Stimulated activated CD8-positive, alpha-beta memory T cell treated with anti-CD3 and anti-CD28 coated beads, Interleukin-7, amount 100 ng/mL, for 4 hours (primary cell): ENCODE measurements at places on chromosomes 1 and 21.

DNA sequence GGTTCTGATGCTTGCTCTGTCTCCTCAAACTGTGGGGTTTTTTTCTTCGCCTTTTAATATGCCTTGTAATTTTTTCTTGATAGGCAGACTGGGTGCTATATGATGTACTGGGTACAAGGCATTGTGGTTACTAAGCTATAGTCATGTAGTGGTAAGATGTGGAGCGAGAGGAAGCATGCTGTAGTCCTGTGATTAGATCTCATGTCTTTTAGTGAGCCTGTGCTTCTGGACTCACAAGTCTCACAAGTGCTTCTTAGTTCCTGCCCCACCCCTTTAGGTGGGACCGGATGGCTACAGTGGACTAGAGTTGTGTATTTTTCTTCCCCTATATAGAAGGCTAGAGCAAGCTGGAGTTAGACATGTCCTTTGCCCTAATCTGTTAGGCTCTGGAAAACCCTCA is 178.7 kb downstream of the DNM3 start:
- DNase-seq: no peak

GRCh38 chr1:7646981-7647901 is 123.9 kb upstream of the VAMP3 start:
- peak; percentile 18 for DNase-seq

DNA sequence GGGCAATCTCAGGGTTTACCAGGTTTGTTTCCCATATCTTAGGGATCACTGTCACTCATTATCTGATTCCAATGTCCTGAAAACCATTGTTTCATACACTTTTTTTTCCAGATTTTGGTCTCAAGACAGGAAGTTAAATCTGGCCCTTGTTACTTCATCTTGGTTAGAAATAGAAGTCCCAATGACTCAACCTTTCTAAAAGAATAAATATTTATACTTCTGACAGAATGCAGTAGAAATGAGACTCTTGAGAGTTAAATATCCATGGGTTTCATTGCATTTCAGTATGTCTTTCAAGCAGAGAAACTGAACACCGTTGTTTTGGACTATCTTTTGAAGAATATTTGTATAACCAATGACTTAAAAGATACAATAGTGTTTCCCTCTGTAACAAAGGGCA is 19.8 kb upstream of the VCAM1 start:
- no peak for DNase-seq

DNA sequence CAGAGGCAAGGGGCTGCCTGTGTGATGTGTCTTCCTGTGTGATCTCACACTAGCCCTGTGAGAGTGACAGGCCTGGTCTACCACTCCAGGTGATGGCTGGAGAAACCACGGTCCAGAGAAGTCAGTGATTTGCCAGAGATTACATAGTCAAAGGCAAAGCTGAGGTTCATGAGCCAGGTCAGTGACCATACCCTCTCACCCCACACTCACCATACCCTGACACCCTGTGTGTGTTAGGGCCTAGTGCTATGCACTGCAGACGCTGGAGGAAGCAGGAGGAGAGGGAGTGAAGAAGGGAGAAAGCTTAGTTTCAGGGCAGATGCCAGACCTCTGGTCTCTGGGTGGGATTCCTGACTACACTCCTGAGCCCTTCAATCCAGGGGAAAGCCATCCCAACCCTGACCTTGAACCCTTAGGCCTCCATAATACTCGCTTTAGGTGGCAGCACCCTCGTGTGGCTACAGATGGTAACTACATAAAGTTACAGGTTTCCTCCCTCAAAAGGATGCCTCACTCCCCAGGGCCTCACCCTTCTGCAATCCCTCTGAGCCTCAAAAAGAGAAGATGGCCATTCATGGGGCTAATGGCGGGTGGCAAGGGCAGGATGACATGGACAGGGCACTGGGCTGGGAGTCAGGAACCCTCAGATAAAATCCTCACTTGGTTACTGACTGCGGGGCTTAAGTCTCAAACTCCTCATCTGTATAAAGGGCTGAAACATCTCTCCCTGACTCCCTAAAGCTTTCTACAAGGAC is 20.8 kb upstream of the SDC3 start:
- peak; percentile 29 for DNase-seq

- DNase-seq: peak; percentile 89
These were observed 2.0 kb upstream of the EFNA4 start for GRCh38 chr1:155061381-155062150.

DNA sequence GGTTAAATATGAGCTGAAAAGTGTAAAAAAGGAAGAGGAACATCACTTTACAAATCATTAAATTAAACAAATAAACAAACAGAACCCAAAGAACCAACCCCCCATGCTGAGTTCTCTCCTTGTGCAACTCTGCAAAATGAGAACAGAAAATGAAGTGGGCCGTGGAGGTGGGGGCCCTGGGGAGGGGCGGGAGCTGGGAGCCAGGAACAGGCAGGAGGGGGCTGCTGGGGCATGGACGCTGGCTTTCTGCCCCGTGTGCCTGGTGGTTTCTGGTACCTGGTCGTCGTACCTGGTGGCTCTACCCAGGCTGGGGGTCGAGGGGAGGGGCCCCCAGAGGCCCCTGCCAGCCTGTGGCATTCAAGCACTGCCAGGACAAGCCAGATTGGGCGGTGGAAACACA is 10.8 kb downstream of the GPR37L1 start:
- DNase-seq: no peak

DNA sequence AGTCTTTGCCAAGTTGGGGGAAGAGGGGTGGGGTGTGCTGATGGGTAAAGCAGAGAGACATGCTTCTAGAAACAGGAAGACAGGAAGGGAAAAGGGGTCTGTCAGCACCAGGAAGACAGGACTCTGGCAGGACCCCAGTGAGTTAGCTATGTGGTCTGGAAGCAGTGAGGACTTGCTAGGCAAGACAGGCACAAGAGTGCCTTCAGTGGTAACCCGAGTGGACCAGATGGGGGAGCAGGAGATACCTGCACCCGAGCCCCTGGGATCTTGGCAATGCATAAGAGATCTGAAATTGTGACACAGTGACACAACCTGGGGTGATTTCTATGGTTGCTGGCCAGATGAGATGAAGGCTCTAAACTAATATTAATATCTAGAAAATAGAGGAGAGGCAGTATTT is 7.0 kb downstream of the TLR5 start:
- DNase-seq: no peak

DNA sequence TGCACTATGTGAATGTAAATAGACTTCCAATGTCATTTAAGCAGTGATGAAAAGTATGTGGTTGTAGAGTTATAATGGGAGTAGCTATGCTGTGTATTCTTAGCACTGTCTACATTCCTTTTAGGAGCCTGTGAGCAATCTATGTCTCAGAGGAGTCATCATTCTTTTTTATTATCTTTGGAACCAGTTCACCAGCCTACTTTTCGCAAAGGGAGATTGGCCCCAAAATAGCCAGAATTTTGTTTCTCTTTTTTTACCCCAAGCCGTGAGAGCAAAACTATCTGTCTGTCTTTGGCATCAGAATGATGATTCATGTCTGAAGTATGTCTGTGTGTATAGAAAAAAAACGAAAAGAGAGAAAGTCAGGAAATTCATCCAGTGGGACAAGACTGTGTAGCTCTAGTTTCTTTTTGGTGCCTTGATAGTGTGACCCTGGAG is 44.2 kb downstream of the OSBPL9 start:
- DNase-seq: no peak

DNA sequence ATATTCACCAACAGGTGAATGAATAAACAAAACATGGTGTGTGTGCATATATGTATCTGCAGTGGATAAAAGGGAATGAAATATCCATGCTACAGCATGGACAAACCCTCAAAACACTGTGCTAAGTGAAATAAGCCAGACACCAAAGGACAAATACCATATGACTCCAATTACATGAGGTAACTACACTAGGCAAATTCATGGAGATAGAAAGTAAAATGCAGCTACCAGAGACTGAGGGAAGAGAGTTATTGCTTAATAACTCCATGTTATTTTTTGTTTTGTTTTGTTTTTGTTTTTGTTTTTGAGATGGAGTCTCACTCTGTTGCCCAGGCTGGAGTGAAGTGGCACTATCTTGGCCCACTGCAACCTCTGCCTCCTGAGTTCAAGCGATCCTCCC is 2.4 kb downstream of the ITLN1 start:
- no peak for DNase-seq

DNA sequence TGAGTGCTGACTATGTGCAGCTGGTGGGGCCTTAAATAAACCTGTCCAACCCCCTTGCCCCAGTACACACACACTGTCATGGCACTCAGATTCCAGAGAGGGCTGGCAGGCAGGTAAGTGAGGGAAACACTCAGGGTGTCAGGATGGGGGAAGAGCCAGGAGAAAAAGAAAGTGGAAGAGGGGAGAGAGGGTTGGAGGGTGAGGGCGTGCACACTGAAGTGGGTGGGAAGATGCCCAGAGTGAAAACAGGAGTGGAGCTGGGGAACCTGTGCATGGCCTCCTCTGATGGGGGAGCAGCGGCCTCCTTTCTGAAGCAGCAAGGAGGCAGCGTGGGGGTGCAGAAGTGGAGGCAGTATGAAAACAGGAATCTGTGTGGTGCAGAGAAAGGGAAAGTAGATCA is 160.6 kb upstream of the JUN start:
- no peak for DNase-seq

DNA sequence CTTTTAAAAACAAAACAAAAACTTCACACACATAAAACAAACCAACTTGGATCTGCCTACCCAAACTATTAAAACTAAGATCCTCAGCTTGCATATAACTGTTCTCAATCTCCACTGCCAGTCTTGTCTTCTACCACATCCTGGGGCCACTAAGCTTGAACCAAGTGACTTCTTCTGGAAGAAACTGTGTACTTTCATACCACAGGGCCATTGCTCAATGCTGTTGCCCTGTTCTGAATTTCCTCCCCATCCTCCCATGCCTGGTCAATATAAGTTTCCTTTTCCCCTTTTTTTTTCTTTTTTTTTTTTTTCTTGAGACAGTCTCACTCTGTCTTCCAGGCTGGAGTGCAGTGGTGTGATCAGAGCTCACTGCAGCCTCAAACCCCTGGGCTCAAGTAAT is 109.9 kb downstream of the KIAA0319L start:
- DNase-seq: no peak

GRCh38 chr1:176694713-176695112 is 231.7 kb downstream of the PAPPA2 start:
- no peak for DNase-seq

- DNase-seq: no peak
These were observed 40.7 kb upstream of the NEK7 start for GRCh38 chr1:198116069-198116468.
